IPS DF 19.7 (cell line): ENCODE measurements at places on chromosomes 5 and 9.

DNA sequence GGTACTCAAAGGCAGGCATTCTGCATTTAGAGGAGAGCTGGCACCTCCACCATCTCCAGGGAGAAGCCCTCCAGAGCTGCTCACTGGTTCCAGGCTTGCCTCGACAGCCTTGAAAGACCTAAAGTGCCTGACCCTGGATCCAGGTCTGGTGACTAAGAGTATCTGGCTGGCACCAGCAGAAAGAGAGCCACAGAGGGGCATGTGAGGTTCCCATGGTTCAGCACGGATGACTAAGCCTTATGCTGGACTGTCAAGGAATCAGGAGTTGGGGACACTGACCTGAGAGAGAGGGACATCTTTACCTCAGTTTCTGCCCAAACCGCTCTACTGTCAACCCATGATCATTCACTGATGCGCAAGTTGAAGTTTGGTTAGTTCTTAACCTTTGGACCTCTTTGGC lies 3.0 kb downstream of the ACTL7A start:
- no peak for DNase-seq

- no peak for DNase-seq
Measured at GRCh38 chr9:133886563-133887501, 105.3 kb downstream of the VAV2 start.

DNA sequence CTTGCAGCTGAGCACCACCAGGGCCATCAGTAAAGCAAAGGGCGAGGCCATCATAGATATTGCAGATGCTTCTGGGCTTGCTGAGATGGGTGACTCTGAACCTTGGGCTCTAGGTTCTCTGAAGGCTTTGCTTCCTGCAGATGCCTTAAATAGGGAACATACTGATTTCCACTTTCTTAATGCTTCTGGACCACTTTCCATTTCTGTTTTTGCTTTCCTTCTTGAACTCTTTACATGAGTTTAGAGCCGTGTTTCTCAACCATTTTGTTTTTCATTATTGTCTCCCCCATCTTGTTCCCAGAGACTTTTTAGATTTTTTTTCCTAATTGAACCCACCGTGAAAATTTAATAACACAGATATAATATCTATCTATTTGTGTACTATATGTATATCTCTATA lies at the start of gene IFNA13:
TSS of gene IFNA13 (minus strand) at position 101 of the 400 bp plus-strand sequence. CDS start at position 54, 47 bp downstream.
- DNase-seq, result no peak

DNA sequence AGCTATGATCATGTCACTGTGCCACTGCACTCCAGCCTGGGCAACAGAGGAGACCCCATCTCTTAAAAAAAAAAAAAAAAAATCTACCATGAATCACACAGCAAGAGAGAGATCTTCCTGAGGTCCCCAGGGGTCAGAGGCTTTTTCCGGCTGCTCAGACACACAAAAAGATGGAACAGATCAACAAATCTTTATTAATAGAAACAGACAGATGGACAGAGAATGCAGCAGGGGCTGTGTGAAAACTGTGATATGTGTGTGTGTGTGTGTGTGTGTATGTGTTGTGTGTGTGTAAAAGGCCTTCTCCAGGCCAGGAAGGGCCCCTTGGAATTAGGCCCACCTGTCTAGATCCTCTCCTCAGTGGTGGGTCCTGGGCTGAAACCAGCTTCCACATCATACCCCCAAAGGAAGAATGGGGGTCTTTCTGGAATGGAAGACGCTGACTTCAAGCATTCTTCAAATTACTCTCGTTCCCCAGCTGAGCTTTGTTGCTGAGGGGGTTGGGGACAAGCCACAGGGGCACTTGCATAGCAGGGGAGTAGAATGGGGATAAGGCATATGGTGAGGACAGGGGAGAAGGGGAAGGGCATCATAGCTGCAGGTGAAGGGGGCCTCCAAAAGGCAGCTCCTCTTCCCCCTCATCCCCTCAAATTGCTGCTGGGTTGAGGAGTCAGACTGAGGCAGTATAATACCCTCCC lies 2.9 kb downstream of the SIGMAR1 start:
- DNase-seq, result no peak
